Inflammatory macrophage treated with lipopolysaccharide for 4 hours (primary cell): ENCODE measurements at places on chromosomes 6 and 20.

DNA sequence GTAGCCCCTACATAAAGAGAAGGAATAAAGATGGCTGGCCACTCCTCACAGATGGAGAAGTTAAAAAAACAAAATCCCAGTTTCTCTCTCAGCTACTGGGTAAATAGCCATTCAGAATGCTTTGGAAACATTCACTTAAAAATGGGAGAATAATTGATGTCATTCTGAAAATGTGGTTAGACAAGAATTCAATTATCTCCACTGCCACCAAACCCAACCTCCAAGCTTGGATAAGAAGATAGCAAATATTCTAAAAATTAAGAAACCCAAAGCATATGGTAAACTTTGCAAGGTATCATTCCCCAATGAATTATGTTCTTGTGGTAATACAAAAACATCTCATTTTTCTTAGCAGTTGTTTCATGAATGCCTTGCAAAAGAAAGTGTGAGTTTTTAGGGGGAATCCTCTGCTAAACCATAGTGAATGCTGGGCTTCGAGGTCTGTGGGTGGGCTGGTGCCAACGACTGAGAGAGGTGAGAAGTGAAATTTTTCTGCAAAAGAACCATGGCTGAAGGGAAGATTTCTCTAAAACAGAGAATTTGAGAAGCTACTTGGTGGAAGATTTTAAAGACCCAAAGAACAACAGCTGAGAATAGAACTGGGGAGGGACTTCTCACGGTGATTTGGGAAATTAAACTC is 497.9 kb upstream of the JARID2 start:
- DNase-seq: no peak

DNA sequence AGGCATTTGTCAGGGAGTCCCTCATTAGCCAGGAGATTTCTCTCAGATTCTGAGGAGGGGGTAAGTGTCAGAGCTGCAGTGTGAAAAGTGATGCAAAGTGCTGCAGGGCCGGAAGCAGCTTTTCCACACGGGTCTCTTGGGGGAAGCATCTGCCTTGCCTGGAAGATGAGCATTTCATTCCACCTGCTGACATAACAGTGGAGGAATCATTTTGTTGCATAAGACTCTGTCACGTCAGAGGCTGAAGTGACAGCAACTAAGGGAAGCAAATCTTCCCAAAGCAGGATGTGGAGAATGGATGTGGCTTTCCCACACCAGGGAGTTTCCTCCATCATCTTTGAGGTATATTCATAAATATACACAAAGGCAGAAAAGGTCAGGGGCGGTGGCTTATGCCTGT is 22.8 kb downstream of the DCBLD1 start:
- DNase-seq: peak; percentile 23

GRCh38 chr20:59733351-59733750 is 129.0 kb downstream of the PHACTR3 start:
- peak; percentile 60 for DNase-seq

- DNase-seq: peak; percentile 81
Measured at GRCh38 chr20:8082989-8083388, 49.1 kb upstream of the PLCB1 start.
